Heart left ventricle (tissue), 16 donors: ENCODE measurements at places on chromosomes 12 and 14. TPM values are rescaled to one million over a fixed set of nuclear protein-coding genes. Genes with fewer than 3 reads are reported as not detected.
A peak's percentile ranks its signal among the peaks of the same experiment; 100 is the strongest.

The SERPINA6 gene
- not detected for polyA plus RNA-seq

The TC2N gene
- 1.2 TPM for polyA plus RNA-seq

The ANKRD33 gene
- not detected for polyA plus RNA-seq

GRCh38 chr12:34298176-34298970, 276.1 kb downstream of the ALG10 start:
- DNase-seq: peak; percentile 5

- no peak for DNase-seq
Observed at GRCh38 chr14:57847096-57847495, 18.8 kb downstream of the SLC35F4 start.

The ARHGEF40 gene
- 15.5 TPM for polyA plus RNA-seq

DNA sequence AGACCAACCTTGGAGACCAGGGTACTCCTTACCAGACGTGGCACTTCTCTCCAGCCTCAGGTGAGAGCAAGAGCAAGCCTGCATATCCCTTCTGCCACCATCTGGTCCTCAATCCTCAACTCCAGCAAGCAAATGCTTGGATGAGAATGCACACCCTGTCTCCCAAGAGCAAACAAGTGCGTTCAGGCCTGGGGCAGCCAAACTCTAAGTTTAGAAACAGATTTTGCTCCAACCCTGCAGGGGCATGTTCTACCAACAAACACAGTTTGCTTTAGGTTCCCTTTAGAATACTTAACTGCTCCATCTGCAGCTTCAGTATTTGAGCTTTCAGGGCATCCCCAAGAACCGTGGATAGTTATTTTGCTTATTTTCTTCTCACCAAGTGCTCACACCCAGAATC, 55.9 kb upstream of the FICD start:
- no peak for DNase-seq

The PTPRQ gene
- 0.07 TPM for polyA plus RNA-seq

The TESPA1 gene
- 0.23 TPM for polyA plus RNA-seq

GRCh38 chr14:68328509-68328908, 464.4 kb downstream of the ZFP36L1 start:
- no peak for DNase-seq

The ATP2B1 gene
- polyA plus RNA-seq: 3.3 TPM

DNA sequence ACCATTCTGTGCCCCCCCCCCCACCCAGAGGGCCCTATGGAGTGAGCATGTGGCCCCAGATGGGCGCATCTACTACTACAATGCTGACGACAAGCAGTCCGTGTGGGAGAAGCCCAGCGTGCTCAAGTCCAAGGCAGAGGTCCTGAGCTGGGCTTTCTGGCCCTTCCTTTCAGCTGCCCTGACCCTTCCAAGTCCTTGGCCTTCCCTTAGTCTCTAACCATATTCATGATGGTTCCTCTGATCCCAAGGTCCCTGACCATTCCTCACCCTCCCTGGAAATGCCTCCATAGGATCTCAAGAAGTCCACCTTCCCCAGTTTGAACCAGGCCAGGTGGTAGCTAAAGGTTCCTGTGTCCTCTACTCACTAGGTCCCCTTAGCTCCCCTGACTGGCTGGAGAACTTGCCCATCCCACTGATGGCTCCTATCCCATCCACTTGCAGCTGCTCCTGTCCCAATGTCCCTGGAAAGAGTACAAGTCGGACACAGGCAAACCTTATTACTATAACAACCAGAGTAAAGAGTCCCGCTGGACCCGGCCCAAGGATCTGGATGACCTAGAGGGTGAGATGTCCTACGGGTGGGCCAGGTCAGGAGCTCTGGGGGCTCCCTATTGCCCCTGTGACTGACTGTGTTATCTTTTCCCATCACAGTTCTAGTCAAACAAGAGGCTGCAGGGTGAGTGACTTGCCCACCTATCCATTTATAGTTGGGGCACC, 9.8 kb downstream of the PRPF40B start:
- no peak for DNase-seq

DNA sequence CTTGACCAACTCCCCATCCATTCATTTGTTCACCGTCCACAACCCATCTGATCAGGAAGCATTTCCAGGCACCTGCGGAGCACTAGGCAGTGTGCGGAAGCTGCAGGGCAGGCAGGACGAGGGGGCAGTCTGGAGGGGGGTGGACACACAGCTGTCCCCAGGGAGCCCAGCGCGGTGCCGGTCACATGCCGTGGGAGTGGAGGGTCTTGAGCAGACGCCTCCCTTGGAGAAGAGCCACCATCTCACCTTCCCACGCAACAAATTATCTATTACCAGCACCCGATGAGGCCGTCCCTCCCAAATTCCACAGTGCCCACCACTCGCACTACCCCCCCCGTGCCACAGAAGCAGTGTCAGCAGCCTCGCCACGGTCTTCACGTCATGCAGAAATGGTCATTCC, 10.8 kb downstream of the DLK1 start:
- no peak for DNase-seq

GRCh38 chr14:99431986-99432385, 48.7 kb downstream of the SETD3 start:
- DNase-seq: no peak

The TNFAIP2 gene
- polyA plus RNA-seq: 23.8 TPM

- DNase-seq: peak; percentile 48
Observed at GRCh38 chr14:103126873-103127304, 3.6 kb downstream of the TNFAIP2 start.

The NELL2 gene
- polyA plus RNA-seq: not detected

DNA sequence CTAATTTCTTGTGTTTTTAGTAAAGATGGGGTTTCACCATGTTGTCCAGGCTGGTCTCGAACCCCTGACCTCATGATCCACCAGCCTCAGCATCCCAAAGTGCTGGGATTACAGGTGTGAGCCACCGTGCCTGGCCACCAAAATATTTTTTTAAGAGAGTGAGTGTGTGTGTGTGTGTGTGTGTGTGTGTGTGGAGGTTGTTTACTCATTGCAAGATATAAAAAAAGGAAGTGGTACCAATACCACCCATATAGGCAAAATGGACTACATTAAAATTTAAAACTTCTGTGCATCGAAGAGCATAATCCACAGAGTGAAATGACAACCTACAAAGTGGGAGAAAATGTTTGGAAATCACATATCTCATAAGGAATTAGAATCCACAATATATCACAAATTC, 15.5 kb upstream of the CLEC2A start:
- no peak for DNase-seq

- DNase-seq: no peak
Observed at GRCh38 chr14:50608302-50608851, 48.4 kb downstream of the ATL1 start.

The SMOC1 gene
- polyA plus RNA-seq: 1.6 TPM

The AEBP2 gene
- 11.7 TPM for polyA plus RNA-seq

The FGF23 gene
- polyA plus RNA-seq: 0.04 TPM

The GPRC5A gene
- 0.40 TPM for polyA plus RNA-seq

DNA sequence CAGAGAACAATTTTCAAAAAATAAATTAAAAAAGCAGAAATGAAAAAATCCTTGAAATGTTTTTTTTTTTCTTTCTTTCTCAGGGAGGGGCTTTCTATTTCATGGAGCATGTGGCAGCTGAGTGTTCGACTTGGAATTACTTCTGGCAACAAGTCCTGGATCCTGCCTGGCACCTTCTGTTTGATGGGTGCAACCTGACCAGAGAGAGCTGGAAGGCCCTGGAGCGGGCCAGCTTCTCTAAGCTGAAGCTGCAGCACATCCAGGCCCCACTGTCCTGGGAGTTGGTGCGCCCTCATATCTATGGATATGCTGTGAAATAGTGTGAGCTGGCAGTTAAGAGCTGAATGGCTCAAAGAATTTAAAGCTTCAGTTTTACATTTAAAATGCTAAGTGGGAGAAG, 22.5 kb upstream of the HIGD1C start:
- no peak for DNase-seq

The LRTM2 gene
- polyA plus RNA-seq: not detected

GRCh38 chr12:639988-640387, 23.3 kb downstream of the NINJ2 start:
- DNase-seq: no peak
